K562 (cell line): ENCODE measurements at places on chromosomes 2 and 18. TPM values are rescaled to one million over a fixed set of nuclear protein-coding genes. Genes with fewer than 3 reads are reported as not detected.

- H3K4me1 ChIP-seq, result no peaks in the 10 kb centered on the region
- no peaks in the 10 kb centered on the region for H3K36me3 ChIP-seq
- DNase-seq, result no peak
- H3K27ac ChIP-seq, result no peak overlapping the region
- no peaks in the 10 kb centered on the region for H3K27me3 ChIP-seq
Observed at GRCh38 chr2:205321231-205321630, 361.1 kb upstream of the NRP2 start.

- no peak for DNase-seq
- H3K4me1 ChIP-seq, result no peaks in the 10 kb centered on the region
- no peaks in the 10 kb centered on the region for H3K27me3 ChIP-seq
- no peak overlapping the region for H3K27ac ChIP-seq
- no peaks in the 10 kb centered on the region for H3K36me3 ChIP-seq
- H3K4me3 ChIP-seq, result no peak overlapping the region
Observed at GRCh38 chr2:32940316-32940997, 6.3 kb upstream of the LTBP1 start.

DNA sequence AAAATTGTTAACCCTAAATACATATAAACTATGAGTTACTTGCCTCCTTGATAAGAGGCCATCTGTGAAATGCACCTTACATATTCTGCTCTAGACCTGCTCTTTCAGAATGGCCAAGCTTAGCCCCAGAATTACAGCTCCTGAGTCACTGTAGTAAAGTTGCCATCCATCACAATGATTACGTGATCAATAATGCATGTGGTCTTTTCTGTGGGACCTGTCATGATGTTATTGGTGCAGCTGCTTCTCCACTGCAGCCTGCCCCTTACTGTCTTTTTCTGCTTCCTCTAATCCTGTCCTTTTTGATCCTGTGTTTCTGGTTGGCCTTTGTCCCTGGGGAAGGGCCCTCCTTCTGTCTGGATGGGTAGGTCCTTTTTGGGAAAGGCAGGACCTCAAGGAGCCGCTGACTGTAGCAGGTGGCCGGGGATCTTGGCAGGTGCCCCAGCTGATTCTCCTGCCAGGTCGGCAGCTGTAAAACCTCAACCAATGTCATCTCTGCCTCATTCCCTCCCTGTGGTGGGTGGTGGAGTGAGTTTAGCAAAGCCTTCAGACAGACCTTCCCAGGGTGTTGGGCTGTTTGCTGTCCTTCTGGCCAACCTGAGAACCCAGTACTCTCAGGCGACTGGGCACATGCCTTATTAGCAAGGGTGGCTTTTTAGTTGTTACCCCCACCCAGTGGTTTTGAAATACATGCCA is 126.2 kb upstream of the EML6 start:
- peaks cover 33% of the 10 kb centered on the region for H3K4me1 ChIP-seq
- no peak for DNase-seq
- peak overlapping the region; percentile 64; the same call in 1 of the 3 replicates for H3K27ac ChIP-seq
- H3K27me3 ChIP-seq, result no peaks in the 10 kb centered on the region

GRCh38 chr2:198587741-198588140 is 783.3 kb downstream of the PLCL1 start:
- H3K27ac ChIP-seq, result no peak overlapping the region
- no peaks in the 10 kb centered on the region for H3K27me3 ChIP-seq
- H3K4me3 ChIP-seq, result no peak overlapping the region
- DNase-seq, result no peak
- H3K36me3 ChIP-seq, result no peaks in the 10 kb centered on the region
- no peaks in the 10 kb centered on the region for H3K4me1 ChIP-seq

- no peaks in the 10 kb centered on the region for H3K27me3 ChIP-seq
- peaks cover 21% of the 10 kb centered on the region for H3K4me1 ChIP-seq
- H3K4me3 ChIP-seq, result no peak overlapping the region
- DNase-seq, result no peak
- peak overlapping the region; percentile 70 for H3K27ac ChIP-seq
- no peaks in the 10 kb centered on the region for H3K36me3 ChIP-seq
Observed at GRCh38 chr2:102417946-102418345, 5.0 kb upstream of the IL18RAP start.

DNA sequence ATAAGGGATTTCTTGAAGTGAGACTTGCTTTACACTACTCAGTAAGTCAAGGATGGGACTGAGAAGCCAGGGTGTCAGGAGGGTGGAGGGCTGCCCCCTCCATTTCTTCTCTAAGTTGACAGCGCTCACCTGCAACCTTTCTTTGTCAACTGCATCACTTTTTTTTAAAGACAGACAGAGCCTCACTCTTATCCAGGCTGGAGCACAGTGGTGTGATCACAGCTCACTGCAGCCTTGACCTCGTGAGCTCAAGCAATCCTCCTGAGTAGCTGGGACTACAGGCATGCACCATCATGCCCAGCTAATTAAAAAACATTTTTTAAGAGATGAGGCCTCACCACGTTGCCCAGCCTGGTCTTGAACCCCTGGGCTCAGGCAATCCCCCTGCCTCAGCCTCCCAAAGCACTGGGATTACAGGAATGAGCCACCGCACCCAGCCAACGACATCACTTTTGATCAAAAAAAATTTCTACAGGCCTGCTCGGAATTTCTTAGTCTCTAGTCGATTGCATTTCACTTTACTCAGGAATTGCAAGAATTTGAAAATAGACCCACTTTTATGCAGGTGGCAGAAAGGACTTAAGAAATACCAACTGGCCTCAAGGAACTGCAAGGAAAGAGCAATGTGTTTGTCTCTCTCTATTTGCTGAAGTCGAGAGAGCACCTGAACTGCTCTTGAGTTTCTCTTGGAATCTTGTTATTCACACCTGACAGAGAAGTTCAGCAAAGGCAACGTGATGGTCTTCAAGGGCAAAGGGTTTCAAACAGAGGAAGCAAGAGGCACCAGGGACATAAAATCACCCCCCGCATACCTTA is 101.4 kb downstream of the MYOM1 start:
- no peaks in the 10 kb centered on the region for H3K36me3 ChIP-seq
- peaks cover 10% of the 10 kb centered on the region; the same call in 2 of the 3 replicates for H3K4me1 ChIP-seq
- no peak overlapping the region for H3K27ac ChIP-seq
- no peak for DNase-seq
- H3K27me3 ChIP-seq, result no peaks in the 10 kb centered on the region
- no peak overlapping the region for H3K4me3 ChIP-seq

DNA sequence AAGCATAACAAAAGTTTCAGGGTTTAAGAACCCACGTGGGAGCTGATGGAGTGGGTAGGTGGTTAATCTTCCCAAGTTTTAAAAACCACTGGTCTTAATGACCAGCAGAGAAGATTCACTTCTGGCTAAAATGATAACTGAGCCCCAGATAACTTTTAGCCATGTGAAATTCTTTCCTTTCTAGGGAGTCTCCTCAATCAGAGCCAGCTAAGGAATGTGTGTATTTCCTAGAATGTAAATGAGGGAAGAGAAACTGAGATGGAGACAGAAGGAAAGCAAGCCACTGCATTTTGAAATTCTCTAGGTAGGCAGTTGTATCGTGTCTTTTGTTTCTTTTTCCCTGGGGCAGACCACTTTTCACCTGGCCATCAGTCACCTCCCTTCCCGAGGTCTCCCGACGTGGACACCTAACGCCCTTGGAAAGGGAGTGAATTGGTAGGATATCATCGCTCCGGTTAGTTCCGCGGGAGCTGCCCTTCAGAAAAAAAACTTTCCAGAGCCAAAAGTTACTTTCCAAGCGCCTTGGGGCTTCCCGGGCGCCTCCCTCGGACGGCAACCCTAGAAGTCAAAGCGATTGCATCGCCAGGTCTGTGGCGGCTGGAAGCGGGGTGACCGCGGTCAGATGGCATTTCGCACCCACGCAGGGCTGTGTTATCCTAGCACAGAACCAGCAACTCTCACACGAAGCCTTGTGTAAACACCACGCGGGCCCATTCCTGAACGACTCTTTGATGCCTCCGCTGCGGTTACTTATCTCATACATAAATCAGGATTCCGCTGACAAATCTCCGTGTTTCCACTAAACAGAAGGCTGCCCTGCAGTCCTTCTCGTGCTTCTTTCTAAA is 1.3 kb downstream of the COLEC12 start:
- H3K4me3 ChIP-seq, result no peak overlapping the region
- DNase-seq, result no peak
- no peak overlapping the region for H3K27ac ChIP-seq

- H3K4me3 ChIP-seq, result no peak overlapping the region
- H3K4me1 ChIP-seq, result no peaks in the 10 kb centered on the region
- no peaks in the 10 kb centered on the region for H3K27me3 ChIP-seq
- no peaks in the 10 kb centered on the region for H3K36me3 ChIP-seq
- H3K27ac ChIP-seq, result no peak overlapping the region
Observed at GRCh38 chr2:108079736-108080135, 93.4 kb downstream of the SLC5A7 start.

TUBA3E gene
- 0.09 and 0.12 TPM in 2 replicates for polyA plus RNA-seq

SULT1C4 gene
- polyA plus RNA-seq, result 0.12 TPM in 1 of 2 replicates, not detected in the other

SH3RF3 gene
- polyA plus RNA-seq, result not detected in 2 replicates

TNP1 gene
- polyA plus RNA-seq, result not detected in 2 replicates

REEP1 gene
- 0.21 and 0.34 TPM in 2 replicates for polyA plus RNA-seq
